NCI-H2081 treated with DMSO at 0.1 percent for 48 hours (cell line): ENCODE measurements at places on chromosomes 12 and 14.

DNA sequence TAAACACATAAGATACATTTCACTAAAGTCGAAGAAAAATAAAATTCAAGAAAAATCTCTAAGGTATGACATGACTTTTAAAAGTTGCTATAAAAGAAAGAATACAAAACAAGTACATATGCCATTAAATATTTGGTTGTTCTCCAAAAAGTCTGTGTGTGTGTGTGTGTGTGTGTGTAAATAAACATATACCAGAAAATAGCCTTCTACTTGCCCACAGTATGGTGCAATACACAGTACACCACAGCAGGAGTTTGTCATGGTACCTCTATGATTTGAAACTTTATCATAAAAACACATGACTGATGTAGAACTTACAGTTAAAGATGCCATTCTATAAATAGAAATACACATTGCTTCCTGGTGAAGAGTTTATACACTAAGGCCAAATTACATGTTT, 692.7 kb upstream of the MGAT4C start:
- no peak for DNase-seq

DNA sequence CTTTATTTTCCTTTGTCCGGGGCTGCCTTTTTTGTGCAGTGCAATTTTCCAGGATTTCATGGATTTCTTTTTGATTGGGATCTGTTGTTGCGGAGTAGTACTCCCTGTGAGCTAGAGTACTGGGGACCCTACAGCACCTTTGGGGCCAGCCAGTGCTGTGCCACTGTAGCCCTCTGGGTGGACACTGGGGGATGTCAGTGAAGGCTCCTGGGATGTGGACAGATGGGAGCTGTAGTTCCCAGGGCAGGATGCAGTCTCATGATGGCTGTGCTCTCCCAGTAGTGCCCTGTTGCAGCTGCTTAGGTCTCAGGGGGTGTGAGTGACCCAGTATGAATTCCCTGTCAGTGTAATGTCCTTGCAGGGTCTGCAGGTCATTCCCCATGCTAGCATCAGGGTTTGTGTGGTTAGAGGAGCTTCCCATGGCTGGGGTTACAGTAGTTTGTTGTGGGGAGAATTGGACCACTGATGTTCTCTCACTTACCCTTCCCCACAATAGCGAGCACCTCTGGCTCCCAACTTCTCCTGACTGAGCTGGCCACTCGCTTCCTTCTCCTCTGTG, 72.2 kb downstream of the BRMS1L start:
- no peak for DNase-seq

GRCh38 chr12:107891967-107892366, 117.5 kb downstream of the ASCL4 start:
- no peak for DNase-seq

- no peak for DNase-seq
Measured at GRCh38 chr12:84113666-84114065, 798.9 kb downstream of the SLC6A15 start.

- DNase-seq, result no peak
Measured at GRCh38 chr14:68819260-68819691, 26.4 kb upstream of the ZFP36L1 start.

GRCh38 chr14:104249706-104250105, 111.3 kb downstream of the KIF26A start:
- no peak for DNase-seq

- no peak for DNase-seq
Measured at GRCh38 chr12:46433829-46434228, 61.3 kb upstream of the SLC38A2 start.

DNA sequence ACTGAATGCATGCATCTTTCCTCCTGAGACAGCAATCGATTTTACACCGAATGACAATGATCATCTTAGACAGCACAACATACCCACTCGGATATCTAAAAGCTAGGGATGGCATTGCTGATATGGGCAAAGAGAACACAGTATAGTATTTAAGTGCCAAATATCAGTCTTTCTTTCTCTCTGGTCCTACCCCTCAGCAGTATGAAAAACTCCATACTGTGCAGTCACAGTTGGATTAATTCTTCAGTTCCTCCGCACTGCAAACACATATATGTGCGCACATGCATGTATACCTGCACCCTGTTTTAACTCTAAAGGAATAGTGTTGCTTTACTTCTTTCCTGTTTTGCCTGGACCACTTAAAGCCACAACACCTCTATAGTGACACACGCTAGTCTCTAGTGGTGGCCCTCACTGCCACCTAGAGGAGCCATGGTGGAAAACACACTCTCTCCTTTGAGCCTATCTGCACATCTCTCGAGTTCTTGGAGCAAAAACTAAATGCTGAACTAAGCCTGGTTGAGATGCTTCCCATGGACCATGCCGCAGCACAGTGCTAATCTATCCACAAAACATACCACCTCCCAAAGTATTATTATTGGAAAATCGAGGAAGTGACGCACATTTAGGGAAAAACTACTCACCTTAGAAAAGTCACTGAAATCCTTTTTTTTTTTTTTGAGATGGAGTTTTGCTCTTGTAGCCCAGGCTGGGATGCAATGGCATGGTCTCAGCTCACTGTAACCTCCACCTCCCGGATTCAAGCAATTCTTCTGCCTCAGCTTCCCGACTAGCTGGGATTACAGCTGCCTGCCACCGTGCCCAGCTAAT, 11.9 kb downstream of the TMEM52B start:
- no peak for DNase-seq

GRCh38 chr12:83800022-83800421, 1112.6 kb downstream of the SLC6A15 start:
- DNase-seq, result no peak
